ENCODE measurements at places on chromosomes 12 and 14.

- no peak for DNase-seq
Observed at GRCh38 chr12:107530701-107531100, 154.9 kb upstream of the PWP1 start.

DNA sequence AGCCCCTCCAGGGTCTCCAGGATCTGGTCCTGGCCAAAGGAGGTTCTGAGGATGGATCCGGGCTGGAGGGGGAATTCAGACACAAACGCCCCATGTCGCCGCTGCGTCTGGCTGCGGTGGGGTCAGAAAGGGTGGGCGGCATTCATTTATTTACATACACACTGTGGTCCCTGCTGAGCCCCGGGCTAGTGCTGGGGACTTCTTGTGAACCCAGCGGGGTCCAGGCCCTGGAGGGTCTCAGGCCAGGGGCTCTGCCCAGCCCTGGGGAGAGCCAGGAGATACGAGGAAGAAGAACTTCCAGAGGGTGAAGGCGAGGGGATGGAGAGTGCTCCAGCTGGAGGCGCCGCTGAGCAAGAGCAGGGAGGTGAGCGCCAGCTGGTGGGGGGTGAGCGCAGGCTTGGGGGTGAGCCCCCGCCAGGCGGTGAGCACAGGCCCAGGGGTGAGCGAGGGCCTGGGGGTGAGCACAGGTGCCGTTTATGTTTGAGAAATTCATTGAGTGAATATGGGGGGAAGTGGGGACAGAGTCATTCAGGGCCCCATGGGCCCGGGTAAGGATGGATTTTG lies 68.1 kb downstream of the NCOR2 start:
- DNase-seq, result no peak

- DNase-seq, result no peak
Observed at GRCh38 chr12:19003141-19003540, 126.4 kb upstream of the PLEKHA5 start.

- DNase-seq, result no peak
Observed at GRCh38 chr12:38374751-38375150, 58.2 kb downstream of the ALG10B start.

DNA sequence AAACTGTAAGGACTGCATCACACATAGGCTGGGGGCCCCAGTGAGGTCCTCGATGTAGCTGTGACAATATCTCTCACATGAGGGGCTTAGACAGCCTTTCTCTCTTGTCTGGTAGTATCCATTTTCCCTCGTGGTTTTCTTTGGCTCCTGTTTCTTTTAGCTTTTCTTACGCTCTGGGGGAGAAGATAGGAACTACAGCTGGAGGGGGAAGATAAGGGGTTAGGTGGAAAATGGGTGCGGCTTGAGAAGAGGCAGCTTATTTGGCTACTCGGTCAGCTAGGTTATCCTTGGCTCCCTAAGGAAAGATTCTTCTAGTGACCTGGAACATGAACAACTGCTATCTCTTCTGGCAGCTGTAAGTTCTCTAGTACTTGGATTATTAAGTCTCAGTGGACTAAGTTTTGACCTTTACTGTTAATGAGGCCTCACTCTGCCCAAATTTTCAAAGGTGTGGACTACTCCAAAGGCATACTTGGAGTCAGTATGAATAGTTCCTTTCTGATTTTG lies 28.7 kb upstream of the CPNE8 start:
- DNase-seq, result no peak

DNA sequence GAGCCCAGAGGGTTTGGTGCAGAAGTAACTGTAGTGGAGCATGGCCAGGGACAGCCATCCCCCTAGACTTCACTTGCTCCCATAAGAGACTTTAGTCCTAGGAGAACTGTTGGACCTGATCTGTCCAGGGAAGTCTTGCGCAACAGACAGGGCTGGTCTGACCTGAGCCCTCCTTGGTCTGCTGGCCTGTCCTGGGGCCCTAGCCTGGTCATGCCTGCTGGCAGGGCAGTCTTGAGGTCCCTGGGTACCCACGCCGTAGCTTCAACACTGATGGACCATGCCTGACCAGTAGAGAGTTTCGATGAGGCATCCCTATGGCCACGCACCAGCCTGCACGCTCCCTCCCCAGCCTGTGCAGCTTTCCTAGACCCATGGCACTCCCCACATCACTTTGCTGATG lies 305.7 kb downstream of the GPHN start:
- no peak for DNase-seq

- peak; percentile 78 for DNase-seq
Observed at GRCh38 chr12:124764451-124764850, 99.2 kb downstream of the SCARB1 start.

GRCh38 chr12:53791735-53792326 lies 40.1 kb upstream of the CISTR start:
- DNase-seq, result no peak

GRCh38 chr12:25384893-25385248 lies 134.1 kb upstream of the KRAS start:
- peak; percentile 31 for DNase-seq

GRCh38 chr12:6574576-6575295 lies 6.6 kb upstream of the NOP2 start:
- DNase-seq, result no peak
